ENCODE measurements at places on chromosomes 3 and 15.

DNA sequence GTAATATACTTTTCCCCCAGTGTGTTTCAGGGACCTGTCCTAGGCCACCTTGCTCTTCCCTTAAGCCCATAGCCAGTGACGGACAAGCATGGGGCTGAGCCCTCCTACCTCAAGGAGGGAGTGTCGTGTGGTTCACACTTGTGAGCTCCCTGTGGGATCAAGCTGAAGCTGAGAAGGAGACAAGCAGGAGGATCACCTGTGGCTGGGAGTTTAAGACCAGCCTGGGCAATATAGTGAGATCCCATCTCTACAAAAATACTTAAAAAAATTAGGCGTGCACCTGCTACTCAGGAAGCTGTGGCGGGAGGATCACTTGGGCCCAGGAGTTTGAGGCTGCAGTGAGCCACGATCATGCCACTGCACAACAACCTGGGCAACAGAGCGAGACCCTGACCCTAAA is 76.7 kb upstream of the RPL35A start:
- no peak for DNase-seq

GRCh38 chr15:82999905-83000671 is 11.4 kb downstream of the C15orf40 start:
- peak; percentile 22 for DNase-seq

DNA sequence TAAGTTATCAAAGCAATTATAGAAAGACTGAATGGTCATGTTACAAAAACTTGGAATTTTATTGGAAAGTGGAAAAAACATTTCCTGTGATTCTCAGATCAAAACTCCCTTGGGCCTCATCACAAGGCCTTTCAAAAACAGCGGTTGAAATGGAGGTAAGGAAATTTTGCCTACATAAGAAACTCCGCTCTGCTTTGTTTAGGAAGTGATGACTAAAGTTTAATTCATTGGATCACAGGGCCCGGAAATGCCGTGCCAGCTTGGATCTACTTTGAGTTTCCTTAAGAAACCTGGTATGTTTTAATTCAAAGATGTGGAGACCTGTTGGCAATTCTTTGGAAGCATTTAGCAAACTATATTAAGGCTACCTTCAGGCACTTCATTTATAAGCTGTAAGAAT is 143.9 kb upstream of the MME start:
- no peak for DNase-seq

DNA sequence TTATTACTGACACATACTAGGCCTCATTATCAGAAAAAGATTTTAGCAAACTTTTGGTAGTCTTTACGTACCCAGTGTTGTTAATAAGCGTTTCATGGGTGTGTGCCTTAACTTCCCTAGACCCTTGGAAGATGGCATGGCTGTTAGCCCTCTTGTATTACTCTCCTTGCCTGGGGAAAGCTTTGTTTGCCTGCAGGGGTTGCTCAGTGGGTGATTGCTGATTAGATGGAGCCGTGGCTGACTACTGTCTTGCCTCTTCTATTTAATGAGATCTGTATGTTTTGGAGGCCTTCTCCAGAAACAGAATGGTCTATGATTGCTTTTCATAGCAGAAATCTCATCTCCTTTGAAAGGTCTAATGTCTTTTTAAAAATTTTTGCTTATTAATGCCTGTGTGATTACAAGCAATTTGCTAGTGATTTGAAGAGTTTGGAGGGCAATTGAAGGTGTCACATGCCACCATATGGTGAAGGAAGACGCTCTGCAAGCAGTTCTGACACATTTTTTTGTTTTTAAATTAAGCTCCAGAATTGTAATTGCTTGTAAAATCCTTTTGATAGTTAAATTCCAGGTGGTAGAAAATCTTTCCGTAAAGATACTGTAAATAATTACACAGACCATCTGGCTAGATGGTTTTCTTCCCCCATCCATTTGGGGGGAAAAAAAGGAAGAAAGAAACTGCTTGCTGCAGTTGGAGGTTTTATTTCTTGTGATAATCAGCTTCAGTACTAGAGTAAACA is 11.4 kb upstream of the C3orf20 start:
- no peak for DNase-seq

DNA sequence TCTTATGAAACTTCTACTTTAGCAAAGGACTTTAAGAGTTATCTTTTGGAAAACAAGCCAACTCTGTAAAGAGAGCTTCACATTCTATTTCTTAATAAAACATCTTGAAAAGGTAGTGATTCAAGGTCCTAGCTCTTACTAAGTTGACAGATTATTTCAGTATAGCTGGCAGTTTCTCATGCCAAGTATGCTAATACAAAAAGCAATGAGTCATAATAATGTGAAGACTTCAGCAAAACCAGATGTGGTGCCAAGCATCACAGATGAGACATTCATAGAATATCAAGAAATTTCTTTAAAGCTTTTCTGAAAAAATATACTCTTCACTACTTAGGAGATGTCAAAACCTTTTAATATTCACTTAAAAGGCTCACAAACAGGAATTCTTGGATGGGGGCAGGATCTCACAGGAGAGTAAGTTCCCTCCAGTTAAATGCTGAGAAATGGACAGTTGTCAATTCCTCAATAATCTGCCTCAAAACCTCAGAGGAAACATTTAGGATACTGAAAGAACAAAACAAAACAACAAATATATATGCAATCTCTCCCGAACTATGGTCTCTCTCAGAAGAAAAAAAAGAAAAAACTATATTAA is 45.6 kb downstream of the DCBLD2 start:
- peak; percentile 88 for DNase-seq

DNA sequence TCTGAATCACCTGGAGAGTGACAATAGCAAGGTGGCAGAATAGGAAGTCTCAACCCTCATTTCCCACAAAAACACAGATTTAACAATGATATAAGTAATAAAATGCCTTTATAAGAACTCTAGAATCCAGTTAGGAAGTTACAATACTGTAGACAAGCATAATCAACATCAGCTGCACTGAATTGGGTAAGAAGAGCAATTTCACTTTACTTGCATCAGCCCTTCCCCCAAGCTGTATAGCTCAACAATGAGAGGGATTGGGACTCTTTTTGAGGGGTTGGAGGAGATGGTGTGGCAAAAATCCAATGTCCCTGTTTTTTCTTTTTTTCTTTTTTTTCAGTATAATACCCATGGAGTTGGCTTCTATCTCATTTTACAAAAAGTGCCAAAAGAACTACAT is 63.1 kb downstream of the SERP1 start:
- no peak for DNase-seq

GRCh38 chr3:127672429-127673190 is at the start of gene ABTB1:
Gene ABTB1, plus strand, starts transcription at chr3:127672952. Its CDS starts 74 bp downstream, at chr3:127673026.
- peak; percentile 45 for DNase-seq

- DNase-seq = peak; percentile 34
These were observed 10.5 kb upstream of the PLA2G4E start for GRCh38 chr15:42031198-42031915.

GRCh38 chr3:632571-633170 is 436.1 kb downstream of the CHL1 start:
- no peak for DNase-seq

DNA sequence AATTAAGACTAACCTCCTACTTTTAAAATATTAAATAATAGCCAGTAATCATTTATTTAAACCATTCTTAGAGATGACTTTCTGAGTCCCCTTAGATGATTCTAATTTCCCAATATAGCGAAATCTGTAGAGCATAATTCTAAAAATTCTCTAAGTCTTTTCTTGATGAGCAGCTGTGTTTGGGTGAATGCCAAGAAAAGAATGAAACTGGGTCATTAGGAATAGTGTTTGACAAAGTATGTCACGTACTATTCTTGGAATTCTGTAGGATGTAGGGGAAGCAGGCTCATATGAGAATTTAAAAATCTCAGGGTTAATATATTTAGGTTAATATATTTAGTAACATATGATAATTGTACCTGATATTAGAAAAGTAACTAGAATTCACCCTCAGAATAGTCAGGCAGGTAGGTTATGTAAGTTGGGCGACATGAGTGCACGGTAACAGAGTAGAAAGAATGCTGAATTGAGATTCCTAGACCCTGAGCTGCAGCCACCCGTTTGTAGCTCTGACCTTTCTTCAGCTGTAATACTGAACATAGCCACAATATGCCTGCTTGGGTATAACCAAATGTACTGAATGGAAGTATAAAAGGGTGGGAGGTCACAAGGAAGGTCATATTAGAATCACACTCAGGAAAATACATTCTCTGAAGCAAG is 524.3 kb downstream of the UNC13C start:
- no peak for DNase-seq

GRCh38 chr3:77313843-77314242 is 273.9 kb downstream of the ROBO2 start:
- DNase-seq = no peak

DNA sequence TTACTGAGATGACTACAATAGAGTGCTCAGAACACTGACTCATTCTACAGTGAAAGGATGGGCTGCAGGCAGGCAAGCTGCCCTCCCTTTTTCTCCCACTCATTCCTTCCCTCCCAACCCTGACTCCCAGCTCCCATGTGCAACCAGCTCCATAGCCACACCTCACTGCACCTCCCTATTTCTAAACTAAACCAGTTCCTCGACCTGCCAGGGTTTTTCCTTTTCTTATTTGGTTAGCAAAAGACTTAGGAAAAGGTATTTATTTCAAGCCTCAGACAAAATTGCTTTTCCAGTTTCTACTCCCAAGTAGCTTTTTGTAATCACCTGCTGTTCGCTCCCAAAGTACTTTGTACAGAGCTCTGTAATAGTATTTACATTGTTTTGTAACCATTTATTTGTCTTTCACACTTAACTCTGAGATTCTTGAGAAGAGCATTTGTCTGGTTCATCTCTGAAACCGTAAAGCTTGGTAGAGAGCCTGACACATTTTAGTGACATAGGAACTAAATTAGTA is 2.2 kb downstream of the AADAC start:
- DNase-seq = peak; percentile 96

- no peak for DNase-seq
These were observed 253.6 kb upstream of the PEX5L start for GRCh38 chr3:180290300-180290699.

GRCh38 chr15:42749266-42749665 is 12.3 kb upstream of the CDAN1 start:
- no peak for DNase-seq

DNA sequence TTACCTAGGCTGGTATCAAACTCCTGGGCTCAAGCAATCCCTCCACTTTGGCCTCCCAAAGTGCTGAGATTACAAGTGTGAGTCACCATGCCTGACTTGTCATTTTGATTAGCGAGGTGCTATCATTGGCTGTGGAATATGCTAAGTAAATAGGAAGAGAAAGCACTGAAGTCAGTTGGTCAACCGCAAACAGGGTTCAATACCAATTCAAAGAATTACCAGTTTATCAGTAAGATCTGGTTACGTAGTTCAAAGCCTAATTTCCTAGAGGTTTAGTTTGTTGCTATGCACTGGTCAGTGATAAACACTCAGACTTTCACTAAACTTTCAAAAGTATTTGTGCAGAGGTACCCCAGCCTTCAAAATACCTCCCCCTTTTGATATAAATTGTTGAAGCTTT is 29.5 kb downstream of the GLB1 start:
- peak; percentile 49 for DNase-seq

- no peak for DNase-seq
These were observed 333.0 kb downstream of the SHQ1 start for GRCh38 chr3:72515281-72515680.

GRCh38 chr15:92366381-92366780 is 27.3 kb upstream of the ST8SIA2 start:
- DNase-seq = no peak

DNA sequence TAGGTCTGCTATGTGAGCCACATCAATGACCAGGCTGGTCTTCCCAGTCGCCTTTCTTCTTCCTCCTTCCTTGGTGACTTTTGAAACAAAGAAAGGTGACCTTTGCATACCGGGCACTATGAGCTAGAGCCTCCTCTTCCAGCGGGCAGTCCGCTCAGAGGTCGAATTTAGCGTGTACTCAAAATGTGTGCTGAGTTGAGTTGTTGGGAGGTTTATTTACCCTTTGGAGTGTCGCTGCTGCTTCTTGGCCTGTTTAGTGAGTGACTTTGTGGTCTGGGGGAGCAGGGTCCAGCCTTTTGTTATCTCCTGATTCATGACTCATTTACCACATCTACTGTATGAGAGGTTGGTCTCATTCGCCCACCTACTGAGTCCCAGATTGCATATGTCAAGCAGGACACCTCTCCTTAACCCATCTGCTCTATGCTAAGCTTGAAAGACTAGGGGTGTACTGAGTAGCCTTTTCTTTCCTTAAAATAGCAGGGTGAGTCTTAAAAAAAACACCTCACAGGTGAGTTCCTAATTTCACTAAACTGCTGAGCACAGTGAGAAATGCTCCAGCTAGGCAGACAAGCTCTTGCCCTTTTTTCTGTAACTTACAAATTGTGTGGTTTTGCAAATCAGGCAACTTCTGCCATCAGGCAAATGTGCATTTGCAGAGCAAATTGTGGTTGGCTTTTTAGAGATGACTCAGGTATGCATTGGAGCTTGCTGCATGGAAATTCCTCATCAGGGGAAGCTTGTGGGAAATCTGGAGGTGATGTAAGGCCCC is 3.2 kb upstream of the SIAH2 start:
- DNase-seq = peak; percentile 55

DNA sequence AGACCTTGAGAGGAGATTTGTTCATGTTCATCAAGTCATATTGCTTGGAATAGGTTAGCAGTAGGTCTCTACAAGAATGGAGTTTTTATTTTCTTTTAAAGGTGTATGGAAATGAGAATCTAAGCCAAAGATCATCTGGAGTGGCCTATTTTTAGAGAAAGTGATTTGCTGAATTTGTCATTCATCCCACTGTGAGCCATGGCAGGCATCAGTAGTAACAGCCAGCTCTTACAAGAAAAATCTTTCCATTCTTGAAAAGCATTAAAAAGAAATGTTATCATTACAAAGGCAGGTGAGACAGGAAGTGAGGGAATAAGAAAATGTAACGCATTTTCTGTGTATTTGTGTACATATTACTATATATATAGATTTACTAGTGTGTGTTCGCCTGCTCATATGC is 29.6 kb downstream of the STAC start:
- no peak for DNase-seq

- DNase-seq = no peak
These were observed 48.8 kb downstream of the GLB1 start for GRCh38 chr3:33047842-33048834.

DNA sequence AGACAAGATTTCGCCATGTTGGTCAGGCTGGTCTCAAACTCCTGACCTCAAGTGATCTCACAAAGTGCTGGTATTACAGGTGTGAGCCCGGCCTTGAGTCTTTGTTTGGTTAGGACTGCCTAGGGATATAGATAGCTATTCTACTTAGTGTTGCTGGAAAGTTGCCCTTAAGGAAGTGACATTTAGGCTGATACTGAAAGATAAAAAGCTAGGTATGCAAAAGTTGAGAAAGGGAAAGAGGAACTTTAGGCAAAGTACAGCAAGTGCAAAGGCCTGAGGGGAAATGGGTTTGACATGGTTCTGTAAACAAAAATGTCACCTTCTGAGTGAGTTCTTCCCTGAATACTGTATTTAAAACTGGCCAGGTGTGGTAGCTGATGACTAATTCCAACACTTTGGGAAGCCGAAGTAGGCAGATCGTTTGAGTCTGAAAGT is 111.5 kb downstream of the ZNF609 start:
- DNase-seq = peak; percentile 20

DNA sequence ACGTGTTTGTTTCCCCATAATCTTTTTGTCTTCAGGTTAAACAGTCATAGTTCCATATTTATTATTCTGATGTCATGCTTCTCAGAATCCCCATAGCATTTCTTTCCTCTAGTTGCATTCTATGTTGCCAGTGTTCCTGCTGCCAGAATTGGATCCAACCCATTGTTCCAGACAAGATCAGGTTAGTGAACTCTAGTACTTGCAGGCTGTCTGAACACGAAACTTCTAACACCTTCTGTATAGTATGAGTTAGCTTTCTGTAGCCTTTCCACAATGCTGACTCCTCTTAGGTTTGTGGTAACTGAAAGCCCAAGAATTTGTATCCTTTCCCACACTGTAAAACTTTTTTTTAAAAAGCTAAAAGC is 88.0 kb upstream of the ROPN1 start:
- DNase-seq = no peak
